ENCODE measurements at places on chromosomes 1 and 21. TPM values are rescaled to one million over a fixed set of nuclear protein-coding genes. Genes with fewer than 3 reads are reported as not detected.

ATAD3B gene
- total RNA-seq, result 28.1 TPM

LYPD8 gene
- total RNA-seq, result not detected

HSD11B1 gene
- total RNA-seq, result 0.61 TPM

HMCN1 gene
- total RNA-seq, result 8.7 TPM

TAS1R2 gene
- total RNA-seq, result not detected

FCRL6 gene
- 0.30 TPM for total RNA-seq

KCNE2 gene
- not detected for total RNA-seq

Data from epithelial cell of umbilical artery (primary cell).